GM23248 (cell line): ENCODE measurements at places on chromosomes 5 and 9.

GRCh38 chr5:73292816-73293459 lies 119.9 kb downstream of the TMEM174 start:
- DNase-seq = no peak

DNA sequence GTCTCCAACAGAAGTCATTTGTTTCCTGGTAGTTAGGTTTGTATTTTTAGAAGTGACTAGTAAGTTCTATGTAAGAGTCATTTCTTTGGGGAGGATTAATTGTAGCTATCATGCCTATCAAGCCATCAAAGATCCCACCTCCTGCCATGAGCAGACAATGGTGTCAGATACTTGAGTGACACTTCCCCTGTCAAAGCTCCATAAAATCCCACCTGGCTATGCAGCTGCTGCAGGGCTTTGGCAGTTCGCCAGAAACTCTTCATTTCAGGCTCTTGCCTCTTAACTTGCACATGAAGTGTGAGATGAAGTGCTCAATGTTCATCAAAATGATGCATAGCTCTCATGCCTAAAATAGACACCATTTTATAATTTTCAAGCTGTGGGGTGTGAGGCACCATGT lies 312.1 kb downstream of the CDH12 start:
- DNase-seq = no peak

DNA sequence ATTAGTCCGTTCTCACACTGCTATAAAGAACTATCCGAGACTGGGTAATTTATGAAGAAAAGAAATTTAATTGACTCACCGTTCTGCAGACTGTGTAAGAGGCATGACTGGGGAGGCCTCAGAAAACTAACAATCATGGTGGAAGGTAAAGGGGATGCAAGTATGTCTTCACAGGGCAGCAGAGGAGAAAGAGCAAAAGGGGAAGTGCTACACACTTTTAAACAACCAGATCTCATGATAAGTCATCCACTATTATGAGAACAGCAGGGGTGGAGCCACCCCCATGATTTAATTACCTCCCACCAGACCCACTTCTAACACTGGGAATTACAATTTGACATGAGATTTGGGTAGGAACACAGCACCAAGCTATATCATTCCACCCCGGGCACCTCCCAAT lies 26.6 kb downstream of the FST start:
- DNase-seq = no peak

DNA sequence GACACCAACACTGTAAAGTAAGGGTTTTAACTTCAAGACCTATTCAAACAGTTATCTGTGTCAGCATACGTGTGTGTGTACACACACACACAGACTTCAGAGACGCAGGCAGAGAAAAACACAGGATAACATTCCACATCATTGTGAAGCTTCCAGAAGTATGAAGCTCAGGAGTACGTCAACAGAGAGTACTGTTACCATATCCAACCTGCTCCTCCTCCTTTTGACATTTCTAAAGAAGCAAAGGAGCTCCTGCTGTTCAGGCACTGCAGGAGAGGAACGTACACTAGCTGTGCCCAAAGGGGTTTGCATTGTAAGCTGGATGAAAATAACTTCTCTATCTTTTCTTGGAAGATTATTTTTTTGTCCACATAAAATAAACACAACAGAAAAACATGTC lies 180.7 kb downstream of the MEF2C start:
- DNase-seq = no peak

DNA sequence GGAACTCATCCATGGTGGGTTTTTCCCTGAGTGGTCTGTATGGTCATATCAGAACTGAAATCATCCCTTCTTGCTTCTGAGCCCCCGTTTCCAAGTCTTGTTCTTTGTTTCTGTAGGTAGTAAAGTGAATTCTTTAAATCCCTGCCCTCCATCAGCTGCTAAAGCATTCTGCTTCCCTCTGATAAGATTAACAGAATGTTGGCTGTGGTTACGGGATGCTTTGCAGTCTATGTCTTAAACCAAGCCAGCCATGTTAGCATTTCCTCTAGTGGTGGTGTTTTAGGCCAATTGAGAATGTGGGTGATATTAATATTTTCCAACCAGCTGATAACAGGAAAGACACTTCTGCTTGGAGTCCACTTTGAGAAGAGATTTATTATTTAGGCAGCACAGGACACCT lies 22.0 kb upstream of the KCNIP1 start:
- DNase-seq = no peak

- peak; percentile 81 for DNase-seq
Observed at GRCh38 chr9:2015581-2016407, 647 bp downstream of the SMARCA2 start.

- no peak for DNase-seq
Observed at GRCh38 chr9:124949387-124949786, 8.5 kb upstream of the GOLGA1 start.
